Upper lobe of left lung (tissue), 6 donors: ENCODE measurements at places on chromosomes 3 and 15. TPM values are rescaled to one million over a fixed set of nuclear protein-coding genes. Genes with fewer than 3 reads are reported as not detected.
A peak's percentile ranks its signal among the peaks of the same experiment; 100 is the strongest.

AADACL2 gene
- not detected for total RNA-seq

IL17RB gene
- total RNA-seq, result 15.6 TPM

CCR9 gene
- not detected for total RNA-seq

CTXN2 gene
- not detected for total RNA-seq

PRICKLE2 gene
- 35.6 TPM for total RNA-seq

DNA sequence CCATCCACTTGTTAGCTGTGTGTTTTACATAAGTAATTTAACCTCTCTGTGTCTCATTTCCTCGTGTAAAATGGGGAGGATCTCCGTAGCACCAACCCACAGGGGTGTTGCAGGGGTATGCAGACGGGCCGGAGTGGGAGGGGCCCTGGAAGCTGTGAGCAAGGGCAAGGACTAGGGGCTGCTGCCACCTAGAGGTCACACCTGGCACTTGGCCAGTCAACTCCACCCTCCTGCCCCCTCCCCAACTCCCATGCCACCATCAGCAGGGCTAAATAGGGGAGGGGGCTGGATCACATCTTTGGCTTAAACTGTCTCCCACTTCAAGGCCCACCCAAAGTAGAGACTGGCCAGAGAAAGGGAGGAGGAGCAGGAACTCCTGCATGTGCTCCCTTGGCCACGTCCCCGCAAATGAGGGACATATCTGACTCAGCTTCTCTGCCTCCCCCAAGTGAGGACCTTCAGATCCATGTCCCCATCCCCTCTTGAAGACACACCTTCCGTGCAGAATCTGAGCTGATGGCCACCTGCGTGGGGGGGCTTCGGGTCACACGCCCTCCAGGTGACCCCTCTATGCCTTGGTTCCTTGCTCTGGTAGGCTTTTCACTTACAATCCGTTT is 2.6 kb downstream of the CCDC9B start:
- peaks cover 23% of the 10 kb centered on the region for H3K36me3 ChIP-seq
- H3K27me3 ChIP-seq, result no peaks in the 10 kb centered on the region
- no peak for DNase-seq
- H3K27ac ChIP-seq, result peak overlapping the region; percentile 95
- peaks cover 89% of the 10 kb centered on the region for H3K4me1 ChIP-seq

GRCh38 chr15:89999676-90000185 is 1.4 kb upstream of the ZNF710 start:
- no peaks in the 10 kb centered on the region for H3K27me3 ChIP-seq
- H3K27ac ChIP-seq, result peak overlapping the region; percentile 93
- peak overlapping the region; percentile 86 for H3K4me3 ChIP-seq
- H3K36me3 ChIP-seq, result no peaks in the 10 kb centered on the region
- peaks cover 52% of the 10 kb centered on the region for H3K4me1 ChIP-seq
- peak; percentile 51 for DNase-seq

GRCh38 chr15:82537351-82537908 is 2.8 kb downstream of the RPS17 start:
- no peak for DNase-seq
- no peak overlapping the region for H3K27ac ChIP-seq
- no peaks in the 10 kb centered on the region for H3K27me3 ChIP-seq
- peaks cover 23% of the 10 kb centered on the region for H3K4me1 ChIP-seq
- H3K4me3 ChIP-seq, result no peak overlapping the region

- H3K36me3 ChIP-seq, result no peaks in the 10 kb centered on the region
- no peak overlapping the region for H3K27ac ChIP-seq
- no peaks in the 10 kb centered on the region for H3K4me1 ChIP-seq
- H3K4me3 ChIP-seq, result no peak overlapping the region
- H3K27me3 ChIP-seq, result no peaks in the 10 kb centered on the region
- no peak for DNase-seq
Measured at GRCh38 chr3:27174530-27174929, 194.7 kb downstream of the NEK10 start.

DNA sequence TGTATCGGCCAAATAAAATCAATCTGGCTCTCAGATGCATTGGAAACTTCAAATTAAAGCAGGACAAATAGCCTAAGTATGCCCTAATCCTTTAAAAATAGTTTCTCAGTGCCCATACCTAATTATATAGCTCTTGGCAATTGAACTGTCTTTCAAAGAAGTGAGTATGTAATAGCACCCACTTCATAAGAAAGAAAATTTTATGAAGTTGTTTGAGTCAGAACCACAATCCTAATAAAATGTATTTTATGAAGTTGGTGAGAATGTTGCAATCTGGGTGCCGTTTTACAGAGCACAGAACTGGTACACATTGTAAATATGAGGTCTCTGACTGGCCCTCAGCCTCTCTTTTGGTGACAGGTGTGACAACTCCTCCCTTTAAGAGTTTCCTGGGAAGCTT is 45.4 kb downstream of the EPHB1 start:
- no peaks in the 10 kb centered on the region for H3K4me1 ChIP-seq
- H3K36me3 ChIP-seq, result no peaks in the 10 kb centered on the region
- H3K4me3 ChIP-seq, result no peak overlapping the region
- H3K27me3 ChIP-seq, result no peaks in the 10 kb centered on the region

DNA sequence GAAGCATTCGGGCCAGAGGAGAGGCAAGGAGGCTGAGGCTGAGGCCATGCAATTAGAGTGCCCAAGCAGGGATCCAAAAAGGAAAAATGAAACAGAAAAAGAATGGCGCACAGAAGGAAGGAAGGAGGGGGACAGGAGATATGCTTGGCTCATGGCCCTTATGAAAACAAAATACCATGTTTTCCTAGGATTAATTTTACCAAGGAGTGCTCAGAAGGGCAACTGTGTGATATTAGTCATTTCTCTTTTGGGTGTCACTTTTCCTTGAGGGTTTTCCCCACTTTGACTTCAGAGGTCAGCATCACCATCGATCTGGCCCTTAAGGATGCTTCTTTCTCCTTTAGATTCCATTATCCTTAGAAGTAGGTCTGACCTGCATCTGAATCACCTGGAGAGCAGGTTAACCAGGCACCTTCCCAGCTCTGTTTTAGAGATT is 1.4 kb downstream of the PARP14 start:
- H3K4me3 ChIP-seq, result peak overlapping the region; percentile 79
- peaks cover 49% of the 10 kb centered on the region for H3K4me1 ChIP-seq
- DNase-seq, result no peak
- peaks cover 8% of the 10 kb centered on the region for H3K36me3 ChIP-seq
- H3K27ac ChIP-seq, result peak overlapping the region; percentile 99

- H3K4me3 ChIP-seq, result no peak overlapping the region
- no peaks in the 10 kb centered on the region for H3K27me3 ChIP-seq
- no peak for DNase-seq
- no peak overlapping the region for H3K27ac ChIP-seq
Measured at GRCh38 chr15:66043264-66043663, 174.0 kb downstream of the RAB11A start.
